Myocyte (in vitro differentiated cells): ENCODE measurements at places on chromosomes 2 and 18.
A peak's percentile ranks its signal among the peaks of the same experiment; 100 is the strongest.

DNA sequence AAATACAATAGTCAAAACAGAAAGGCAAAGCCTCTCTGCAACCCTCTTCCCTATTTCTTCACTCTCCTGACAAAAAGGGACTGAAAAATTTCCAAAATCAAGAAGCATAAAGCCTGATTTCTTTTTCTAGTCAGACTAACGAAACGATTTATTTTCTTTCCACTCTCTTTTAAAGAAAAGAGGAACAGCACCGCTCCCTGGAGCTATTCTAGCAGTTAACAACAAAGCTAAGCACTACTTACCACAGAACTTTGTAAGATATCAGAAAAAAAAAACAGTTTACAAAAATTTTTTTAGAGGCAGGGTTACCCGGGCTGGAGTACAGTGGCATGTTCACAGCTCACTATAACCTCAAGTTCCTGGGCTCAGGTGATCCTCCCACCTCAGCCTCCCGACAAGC is 14.4 kb upstream of the FHL2 start:
- DNase-seq = no peak

- DNase-seq = peak; percentile 2
Measured at GRCh38 chr2:7539760-7540159, 622.5 kb downstream of the RNF144A start.

DNA sequence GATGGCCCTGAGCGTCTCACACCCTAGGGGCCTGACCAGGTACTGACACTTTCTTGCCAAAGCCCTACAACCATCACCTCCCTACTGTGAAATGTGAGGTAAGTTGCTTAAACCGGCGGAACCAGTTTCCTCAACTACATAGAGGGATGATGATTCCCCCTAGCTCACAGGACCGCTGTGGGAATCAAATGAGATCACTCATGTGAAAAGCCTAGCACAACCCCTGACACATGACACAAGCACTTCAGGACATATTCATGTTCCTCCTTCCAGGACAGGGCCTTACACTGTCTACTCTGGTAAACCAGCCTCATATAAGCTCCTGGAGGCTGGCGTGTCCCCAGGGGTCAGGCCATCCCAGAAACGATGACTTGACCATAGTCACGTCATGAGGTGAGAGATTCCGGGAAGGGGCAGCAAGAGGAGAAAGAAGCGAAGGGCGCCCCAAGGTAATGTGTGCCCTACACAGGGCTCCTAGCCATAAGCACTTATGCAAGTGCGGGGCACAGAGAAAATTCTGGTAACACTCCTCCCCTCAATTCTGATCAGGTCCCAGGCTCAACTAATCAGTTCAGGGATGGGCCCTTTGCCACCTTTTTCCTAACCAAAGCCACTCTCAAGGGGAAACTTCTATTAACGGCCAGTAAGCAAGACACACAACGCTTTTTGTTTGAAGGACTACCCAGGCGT is 49.5 kb downstream of the C2orf42 start:
- peak; percentile 50 for DNase-seq

DNA sequence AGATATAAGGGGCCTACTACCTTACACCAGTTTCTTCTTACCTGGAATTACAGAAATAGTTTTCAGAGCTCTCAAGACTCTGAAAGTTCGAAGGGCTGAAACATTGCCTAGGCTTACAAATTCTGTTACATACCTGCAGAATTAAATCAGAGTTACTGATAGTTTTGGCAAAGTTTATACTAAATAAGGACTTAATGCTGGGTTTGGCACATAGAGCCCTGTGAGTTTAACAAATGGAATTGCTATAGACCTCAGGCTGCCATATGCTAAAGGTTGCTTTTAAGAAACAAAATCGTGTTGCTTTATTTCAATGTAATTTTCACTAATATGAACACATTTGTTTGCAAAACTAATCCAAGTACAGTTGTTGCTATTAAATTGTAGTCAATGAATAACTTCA is 40.1 kb downstream of the SCN3A start:
- DNase-seq = no peak

GRCh38 chr18:5747678-5748077 is 147.6 kb downstream of the TMEM200C start:
- DNase-seq = no peak

GRCh38 chr2:105933906-105934305 is 189.2 kb downstream of the NCK2 start:
- DNase-seq = no peak

DNA sequence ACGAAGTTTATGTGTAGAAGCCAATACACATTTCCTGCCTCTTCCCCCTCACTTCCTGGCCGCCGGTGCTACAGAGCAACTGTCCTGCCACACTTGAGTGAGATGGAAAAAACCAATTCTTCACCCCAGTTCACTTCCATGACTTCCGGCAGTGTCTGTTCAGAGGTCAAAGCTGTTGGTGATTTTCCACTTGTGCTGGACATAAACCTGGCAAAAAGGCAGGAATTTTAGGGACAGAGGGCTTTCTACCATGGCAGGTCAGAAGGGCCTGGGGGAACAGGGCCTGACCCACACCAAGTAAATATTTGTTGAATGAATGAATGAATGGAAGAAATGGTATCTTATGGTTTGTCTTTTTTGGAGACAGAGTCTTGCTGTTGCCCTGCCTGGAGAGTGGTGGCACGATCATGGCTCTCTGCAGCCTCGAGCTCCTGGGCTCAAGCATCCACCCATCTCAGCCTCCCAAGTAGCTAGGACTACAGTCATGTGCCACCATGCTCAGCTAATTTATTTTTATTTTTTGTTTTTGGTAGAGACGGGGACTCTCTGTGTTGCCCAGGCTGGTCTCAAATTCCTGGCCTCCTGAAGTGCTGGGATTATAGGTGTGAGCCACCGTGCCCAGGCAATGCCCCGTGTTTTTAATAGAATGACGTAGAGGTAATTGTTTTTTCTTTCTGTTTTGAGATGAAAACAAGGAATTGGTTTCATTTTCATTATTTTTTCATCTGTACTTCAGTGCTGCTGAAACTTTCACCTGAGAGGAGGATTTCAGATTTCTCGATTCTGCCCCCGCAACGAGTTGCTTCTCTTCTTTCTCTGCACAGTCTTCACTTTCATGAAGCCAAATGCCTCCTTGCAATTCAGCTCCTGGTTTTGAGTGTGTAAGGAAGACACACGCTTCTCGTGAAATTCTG is 48.0 kb upstream of the LPIN2 start:
- DNase-seq = no peak

DNA sequence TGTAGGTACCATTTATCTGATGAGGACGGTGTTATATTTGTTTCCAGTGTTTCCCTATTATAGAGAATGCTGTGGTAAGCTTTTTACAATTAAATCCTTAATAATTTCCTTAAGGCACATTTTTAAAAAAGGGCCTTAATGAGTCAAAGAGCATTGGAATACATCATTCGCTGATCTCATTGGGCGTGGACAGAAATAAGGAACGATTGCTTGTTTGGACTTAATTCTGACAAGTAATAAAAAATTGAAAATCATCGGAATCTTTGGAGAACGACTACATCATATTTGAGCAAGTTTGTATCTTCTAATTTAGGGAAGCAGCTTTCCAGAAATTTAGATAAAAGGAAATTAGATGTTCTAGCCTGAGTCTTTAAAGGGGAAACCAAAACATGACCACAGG is 11.3 kb downstream of the AGPS start:
- DNase-seq = no peak

GRCh38 chr2:54553775-54554174 is 97.6 kb downstream of the SPTBN1 start:
- no peak for DNase-seq

DNA sequence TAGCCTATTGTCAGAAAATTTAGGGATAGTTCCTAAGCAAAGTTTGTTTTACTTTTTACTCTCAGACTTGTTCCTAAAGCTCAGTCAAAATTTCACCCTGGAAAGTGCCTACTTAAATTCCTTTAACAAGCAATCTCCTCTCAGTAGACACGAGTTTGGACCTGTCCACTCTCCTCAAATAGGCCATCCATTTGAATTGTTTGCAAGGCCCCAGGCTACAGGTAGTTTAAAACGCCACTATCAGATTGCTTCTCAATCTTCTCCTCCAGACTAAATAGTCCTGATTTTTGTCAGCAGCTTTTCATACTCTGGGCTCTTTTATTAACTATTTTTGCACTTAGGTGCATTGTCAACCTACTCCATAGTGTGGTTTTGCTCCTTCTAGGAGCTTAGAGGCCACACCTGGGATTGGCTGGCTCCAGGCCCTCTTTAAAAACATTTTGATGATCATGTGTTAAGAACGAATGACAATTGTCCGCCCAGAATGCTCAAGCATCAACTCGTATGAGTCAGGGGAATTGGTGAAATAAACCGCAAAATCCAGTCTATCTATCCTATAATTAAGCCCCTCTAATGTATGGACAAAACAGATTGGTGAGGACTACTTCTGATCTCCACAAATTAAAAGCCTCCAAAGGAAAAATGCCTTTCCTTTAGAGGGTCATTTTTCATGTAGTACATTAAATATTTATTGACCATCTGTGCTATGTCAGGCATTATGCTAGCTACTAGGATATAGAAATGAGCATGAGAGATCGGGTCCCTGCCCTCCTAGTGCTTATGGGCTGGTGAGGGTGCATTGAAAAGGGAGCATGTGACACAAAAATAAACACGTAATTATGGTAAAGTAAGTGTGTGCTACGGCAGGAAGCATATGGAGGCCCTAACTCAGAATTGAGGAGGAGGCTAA is 333.8 kb upstream of the TNP1 start:
- DNase-seq = no peak

DNA sequence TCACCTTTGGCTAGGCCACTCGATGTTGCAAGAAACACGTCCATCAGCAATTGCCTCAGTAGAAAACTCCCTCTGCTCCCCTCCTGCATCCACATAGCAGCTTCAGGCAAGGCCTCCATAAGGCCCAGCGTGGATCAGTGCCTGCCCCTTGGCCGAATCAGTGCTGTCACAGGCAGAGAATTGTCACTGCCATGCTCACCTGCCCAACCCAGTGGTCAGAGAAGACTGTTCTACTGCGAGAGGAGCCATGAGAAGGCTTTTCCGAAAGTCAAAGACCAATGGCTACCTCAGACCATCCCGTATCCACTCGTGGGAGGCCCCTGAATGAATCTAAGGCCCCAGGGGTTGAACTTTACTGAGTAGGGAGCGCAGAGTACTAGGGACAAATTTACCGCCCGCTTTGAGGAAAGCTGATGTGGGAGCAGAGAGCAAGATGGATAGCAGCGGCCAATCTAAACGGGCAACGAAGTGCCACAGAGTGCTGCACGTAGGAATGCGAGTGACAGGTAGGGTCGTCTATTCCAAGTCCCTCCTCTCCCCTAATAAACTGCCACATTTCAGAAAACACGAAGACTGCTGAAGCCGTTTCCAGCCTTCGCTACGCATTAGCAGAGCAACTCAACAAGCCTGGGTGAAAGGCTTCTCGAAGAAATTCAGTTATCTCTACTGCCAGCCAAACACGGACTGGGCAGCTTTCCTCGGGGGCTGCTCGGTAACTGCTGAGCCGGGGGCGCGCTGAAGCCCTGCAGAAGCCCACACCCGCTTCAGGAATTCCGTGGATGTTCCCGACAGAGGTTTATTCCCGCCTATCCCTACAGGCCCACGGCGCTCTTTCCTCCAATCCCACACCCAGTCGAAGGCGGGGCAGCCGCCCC is 968 bp upstream of the RALBP1 start:
- DNase-seq = peak; percentile 87

DNA sequence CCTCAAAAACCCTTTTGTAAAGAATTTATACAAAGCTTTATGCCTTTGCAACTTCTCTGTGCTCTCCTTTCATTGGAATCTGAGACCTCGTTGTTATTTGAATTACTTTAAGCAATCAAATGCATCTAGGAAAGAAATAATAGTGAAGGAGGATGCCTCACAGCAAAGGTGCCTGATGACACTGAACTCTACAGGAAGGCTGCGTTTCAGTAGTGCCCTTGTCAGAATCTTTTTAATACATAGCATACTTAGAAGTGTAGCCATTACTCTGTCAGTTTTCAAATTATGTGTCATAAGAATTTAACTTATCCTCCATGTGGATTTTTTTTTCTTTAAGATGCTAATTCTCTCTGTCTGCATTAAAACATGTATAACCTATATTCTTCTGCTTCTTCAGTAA is 9.6 kb upstream of the LYPD6B start:
- DNase-seq = no peak

DNA sequence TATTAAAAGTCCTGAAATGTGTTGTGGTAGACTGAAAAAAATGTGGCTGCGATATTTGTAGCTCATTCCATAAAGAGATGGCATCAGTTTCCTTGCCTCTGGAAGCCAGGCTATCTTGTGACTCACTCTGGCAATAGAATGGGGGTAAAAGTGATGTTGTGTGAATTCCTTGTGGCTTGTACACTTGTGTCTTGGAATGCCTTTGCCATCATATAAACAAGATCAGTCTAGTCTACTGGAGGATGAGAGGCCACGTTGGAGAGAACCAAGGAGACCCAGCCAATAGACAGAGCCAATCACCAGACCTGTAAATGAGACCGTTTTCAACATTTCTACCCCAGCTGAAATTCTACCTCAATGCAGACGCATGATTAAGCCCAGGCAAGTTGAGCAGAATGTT is 254.1 kb downstream of the TRIB2 start:
- peak; percentile 73 for DNase-seq

DNA sequence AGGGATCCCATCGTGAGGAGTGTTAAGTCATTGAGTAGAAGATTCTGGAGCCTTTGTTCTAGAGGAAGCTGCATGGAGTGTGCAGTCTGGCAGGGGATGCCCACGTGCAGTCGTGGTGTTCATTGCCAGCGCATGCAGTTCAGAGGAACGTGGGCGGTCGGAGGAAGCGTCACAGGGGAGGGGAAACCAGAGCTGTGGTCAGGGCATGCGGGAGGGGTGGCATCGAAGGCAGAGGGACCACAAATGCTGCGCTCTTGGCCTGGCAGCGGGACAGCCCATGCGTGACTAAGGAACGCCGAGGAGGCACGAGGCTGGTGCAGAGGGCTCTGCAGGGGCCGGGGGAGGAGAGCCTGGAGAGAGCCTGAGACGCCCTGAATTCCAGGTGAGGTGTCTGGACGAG is 141.1 kb downstream of the KLHL29 start:
- no peak for DNase-seq

GRCh38 chr2:17628349-17629261 is 88.1 kb downstream of the VSNL1 start:
- DNase-seq = peak; percentile 80

DNA sequence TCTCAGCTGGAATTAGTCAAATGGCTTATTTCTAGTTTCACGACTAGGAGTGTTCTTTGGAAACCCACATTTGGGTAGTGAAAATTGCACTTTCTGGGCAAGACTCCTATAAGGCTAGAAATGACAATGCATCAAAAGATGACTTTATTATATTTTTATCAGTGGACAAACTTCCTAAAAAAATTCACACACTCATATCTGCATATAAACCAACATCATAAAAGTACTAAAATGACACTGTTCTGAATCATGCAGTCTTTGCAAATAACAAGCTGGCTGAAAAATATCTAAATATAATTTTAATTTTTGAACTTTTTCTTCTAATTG is 17.6 kb downstream of the MXD1 start:
- no peak for DNase-seq

- DNase-seq = no peak
Measured at GRCh38 chr2:218505754-218506371, 62.3 kb downstream of the USP37 start.

GRCh38 chr18:67239826-67240225 is 276.7 kb downstream of the DSEL start:
- DNase-seq = no peak
